Left renal pelvis (tissue), 4 donors: ENCODE measurements at places on chromosomes 11 and 22.
A peak's percentile ranks its signal among the peaks of the same experiment; 100 is the strongest.

DNA sequence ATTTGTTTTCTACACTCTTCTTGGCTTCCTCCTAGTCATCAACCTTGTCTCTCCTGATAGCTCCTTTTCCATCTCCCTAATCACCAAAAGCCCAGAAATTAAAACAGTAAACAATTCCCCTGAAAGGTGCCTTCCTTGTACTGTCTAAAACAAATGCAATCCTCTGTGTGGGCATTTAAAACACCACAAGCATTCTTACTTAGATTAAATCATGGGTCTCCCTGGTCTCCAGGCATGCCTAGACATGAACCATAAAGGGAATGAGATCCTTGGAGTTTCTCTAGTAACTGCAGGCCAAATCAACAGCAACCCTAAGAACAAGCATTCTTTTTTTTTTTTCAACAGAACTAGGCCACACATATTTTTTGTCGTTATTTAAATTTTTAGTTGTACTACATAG is 1.9 kb downstream of the BTG4 start:
- DNase-seq = no peak

DNA sequence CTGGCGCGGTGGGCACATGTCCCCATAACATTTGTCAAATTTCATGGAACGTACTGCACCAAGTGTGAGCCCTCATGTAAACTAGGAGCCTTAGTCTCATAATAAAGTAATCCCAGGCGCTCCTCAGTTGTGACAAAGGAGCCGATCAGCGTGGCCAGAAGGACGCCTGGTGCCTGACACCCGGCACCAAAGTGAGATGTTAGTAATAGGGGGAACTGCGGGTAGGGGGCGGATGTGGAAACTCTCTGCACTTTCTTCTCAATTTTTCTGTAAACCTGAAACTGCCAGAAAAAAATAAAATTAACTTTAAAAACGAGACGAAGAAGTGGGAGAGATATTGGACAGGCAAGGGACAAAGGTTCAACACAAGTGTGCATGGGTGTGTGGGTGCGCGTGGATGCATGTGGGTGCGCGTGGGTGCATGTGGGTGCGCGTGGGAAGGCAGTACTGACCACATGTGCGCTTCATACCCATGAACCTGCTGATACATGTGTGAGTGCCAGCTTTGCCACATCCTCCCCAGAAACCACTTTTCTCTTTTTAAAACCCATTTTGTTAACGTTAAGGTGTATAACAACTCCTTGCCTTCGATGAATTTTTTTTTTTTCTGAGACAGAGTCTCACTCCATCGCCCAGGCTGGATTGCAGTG is 55.4 kb upstream of the LINC01488 start:
- no peak for DNase-seq

DNA sequence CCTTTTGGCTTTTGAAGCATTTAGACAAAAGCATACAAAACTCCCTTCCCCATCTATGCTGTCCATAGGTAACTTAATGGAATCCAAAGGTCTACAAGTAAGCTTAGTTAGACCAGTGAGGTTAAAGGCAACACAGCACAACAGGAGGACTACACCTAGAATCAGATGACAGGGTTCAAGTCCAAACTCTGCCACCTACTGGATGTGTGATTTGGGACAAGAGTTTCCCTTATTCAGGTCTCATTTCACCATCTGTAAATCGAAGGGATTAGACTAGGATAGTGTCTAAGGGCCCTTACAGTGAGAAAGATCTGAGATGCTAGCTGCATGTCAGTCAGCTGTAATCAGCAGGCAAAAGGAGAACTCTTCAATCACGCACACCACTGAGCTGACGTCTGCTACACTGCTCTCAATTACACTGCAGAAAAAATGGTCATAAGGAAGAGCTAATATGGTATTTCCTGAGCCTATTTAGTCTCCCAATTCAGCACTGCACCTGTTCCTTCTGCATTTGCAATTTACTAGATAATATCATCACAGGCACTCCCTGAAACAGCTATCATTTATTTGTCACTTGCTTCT is 82.2 kb downstream of the SERGEF start:
- no peak for DNase-seq

GRCh38 chr11:33324302-33324985 is 67.3 kb downstream of the HIPK3 start:
- no peak for DNase-seq

GRCh38 chr11:121884626-121885025 is 231.4 kb downstream of the BLID start:
- no peak for DNase-seq

DNA sequence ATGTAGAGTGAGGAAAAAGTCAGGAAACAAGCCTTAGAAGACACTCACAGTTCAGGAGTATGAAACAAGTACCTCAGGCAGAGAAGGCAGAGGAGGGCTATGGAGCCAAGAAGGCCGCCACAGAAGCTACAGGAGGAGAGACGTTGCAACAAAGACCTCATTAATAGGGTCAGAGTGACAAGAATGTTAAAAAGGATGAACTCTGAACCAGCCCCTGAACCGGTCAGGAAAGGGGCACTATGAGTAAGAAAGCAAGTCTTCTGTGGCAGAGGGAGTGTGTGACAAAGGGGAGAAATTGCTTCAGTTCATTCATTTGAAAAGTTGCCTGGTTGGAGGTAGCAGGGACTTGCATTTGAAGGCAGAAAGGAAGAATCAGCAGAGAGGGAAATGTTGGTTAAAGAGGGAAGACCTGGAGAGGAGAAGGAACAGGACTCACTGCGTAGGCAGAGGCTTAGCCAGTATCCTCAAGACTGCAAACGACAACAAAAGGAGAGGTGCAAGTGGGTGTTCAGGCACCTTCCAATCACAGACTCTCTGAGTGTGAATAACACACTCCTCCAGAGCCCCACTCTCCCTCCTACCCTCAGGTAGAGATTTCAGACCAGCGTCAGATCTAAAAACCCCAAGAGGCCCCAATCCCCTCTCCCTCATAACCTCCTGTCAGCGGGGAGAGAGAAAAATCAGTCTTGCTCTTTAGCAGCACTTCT is 15.4 kb downstream of the TAGLN start:
- no peak for DNase-seq

DNA sequence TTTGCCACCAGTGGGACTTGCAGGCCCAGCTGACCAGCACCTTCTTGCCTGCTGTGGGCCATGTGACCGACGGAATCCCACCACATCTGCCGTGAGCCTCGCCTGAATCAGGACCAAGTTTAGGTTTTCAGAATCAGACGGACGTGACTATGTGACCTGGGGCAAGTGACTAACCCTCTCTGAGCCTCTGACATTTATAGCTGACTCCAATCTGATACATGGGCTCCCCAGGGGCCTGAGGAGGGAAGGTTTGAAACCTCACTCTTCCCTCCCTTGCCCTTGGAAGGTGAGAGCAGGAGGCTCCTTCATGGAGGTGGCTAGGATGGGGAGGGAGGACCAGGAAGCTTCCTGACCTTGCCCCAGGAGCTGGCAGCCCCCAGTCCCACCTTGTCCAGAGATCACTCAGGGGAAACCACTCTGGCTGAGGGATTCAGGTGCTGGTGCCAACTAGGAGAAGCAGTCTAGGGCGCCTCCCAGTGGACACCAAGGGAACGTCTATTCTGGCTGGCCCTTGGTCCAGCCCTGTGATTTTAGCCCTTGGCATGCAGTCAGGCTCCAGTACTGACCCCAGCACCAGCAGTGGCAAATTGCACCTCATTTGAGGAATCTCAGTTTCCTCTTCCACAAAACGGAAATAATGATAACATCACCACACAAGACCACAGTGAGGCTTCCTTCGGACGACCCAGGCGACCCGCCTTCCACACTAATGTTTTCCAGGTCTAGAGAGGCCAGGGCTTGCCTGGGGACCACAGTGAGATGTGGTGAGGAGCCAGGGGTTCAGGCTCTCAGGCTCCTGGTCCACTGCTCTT is 47.2 kb upstream of the SYT7 start:
- DNase-seq = no peak

DNA sequence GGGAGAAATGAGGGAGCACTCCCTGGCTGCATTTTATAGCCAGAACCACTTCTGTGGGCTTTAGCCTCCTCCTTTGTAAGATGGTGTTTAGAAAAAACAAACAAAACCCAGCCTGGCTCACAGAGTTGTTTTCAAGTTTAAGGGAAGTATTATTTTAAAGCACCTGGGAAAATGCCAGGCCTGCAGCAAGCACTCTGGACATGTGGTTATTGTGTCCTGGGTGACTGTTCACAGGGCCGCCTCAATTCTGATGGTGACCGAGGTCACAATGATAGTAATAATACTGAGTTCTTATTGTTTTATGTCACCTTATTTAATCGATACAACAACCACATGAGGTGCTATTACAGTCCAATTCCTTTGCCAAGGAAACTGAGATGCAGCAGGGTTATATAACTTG is 20.7 kb upstream of the SLC22A12 start:
- DNase-seq = no peak

- no peak for DNase-seq
These were observed 199.2 kb downstream of the MN1 start for GRCh38 chr22:27602390-27602789.

- DNase-seq = no peak
These were observed 870.2 kb downstream of the BRD1 start for GRCh38 chr22:48957311-48957986.

DNA sequence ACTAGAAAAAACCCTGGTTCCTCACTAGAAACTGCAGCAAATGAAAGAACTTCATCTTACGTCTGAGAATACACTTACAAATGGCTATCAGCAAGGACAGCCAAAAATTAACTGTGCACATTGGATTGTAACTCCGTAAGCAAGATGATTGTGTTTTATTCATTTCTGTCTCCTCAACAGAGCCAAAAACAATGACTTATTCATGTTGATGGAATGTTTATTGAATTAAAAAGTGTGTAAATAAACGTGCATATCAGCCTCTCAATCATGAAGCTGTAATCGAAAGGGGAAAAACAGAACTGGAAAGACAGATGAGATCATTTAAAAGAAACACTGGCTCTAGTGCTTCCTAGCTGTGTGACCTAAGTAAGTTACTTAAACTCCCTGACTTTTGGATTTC is 307.5 kb upstream of the ZC3H12C start:
- DNase-seq = no peak

DNA sequence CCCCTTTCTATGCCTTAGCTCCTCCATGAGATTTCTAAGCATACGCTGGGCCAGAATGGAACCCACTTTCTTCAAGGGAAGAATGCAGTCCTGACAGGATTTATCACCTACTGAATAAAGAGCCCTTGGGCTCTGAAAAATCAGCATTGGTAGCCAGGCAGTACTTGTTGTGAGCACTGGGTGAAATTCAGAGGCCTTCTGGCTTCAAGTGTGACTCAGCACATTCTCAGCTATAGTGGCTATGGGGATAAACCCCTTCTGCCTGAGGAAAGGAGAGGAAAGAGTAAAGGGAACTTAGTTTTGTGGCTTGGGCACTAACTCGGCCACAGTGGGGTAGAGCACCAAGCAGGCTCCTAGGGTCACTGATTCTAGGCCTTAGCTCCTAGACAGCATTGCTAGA is 574.8 kb downstream of the JRKL start:
- DNase-seq = no peak

DNA sequence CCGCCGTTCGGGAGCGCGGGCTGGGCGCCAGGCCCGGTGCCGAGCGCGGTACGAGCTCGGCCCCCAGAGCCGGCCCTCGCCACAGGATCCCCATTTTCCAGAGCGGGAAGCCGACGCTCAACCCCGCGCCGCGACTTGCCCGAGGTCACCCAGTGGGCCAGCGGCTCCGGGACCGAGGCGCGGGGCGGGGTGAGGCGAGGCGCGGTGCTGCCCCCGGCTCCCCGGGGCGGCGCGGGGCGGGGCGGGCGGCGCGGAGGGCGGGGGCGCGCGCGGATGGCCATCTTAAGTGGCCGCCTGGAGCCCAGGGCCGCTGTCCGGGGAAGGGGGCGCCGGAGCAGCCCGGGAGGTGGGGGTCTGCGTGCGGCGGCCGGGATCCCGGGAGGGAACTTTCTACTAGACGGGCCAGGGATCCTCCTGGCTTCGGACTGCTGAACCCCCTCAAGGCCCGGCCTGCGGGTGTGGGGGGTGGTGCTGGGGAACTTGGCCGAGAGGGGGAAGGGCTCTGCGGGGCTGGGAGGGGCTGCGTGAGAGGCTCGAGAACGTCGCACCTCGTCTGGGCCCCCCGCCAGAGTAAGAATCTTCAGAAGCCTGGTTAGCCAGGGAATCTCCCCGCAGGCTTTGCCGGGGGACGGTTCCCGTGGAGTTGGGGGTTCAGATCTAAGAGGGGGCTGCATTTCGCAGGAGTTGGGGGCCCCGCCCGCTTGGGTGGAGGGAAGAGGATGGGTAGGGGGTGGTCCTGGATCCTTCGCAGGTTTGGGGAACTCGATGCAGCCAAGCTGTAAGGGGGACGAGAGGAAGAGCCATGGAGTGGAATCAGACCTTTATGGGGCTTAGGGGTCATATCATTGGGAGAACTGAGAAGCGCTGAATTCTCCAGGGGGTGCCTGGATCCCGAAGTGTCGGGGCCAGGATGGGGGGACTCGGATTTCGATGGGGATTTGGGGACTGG is 678 bp upstream of the INPPL1 start:
- DNase-seq = no peak

- no peak for DNase-seq
These were observed 563.5 kb downstream of the BUD13 start for GRCh38 chr11:116209255-116209654.

GRCh38 chr11:118820412-118821357 is 29.7 kb upstream of the DDX6 start:
- no peak for DNase-seq

- DNase-seq = peak; percentile 60
These were observed 103.4 kb upstream of the NECTIN1 start for GRCh38 chr11:119832202-119832935.

DNA sequence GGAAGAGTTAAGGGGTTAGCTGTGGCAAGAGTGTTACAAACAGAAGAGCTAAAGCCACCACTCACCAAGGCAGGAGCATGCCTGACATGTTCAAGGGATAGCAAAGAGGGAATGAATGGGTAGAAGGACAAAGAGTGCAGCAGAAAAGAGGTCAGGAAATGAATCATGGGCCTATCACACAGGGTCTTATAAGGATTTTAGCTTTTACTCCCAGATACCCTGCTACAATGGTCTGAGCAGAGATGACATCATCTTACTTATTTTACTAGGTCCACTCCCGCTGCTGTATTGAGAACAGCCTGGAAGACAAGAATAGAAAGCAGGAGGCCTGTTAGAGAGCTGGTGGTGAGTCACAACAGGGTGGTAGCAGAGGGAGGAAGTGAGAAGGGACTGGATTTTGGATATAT is 9.8 kb downstream of the TRAF6 start:
- no peak for DNase-seq

DNA sequence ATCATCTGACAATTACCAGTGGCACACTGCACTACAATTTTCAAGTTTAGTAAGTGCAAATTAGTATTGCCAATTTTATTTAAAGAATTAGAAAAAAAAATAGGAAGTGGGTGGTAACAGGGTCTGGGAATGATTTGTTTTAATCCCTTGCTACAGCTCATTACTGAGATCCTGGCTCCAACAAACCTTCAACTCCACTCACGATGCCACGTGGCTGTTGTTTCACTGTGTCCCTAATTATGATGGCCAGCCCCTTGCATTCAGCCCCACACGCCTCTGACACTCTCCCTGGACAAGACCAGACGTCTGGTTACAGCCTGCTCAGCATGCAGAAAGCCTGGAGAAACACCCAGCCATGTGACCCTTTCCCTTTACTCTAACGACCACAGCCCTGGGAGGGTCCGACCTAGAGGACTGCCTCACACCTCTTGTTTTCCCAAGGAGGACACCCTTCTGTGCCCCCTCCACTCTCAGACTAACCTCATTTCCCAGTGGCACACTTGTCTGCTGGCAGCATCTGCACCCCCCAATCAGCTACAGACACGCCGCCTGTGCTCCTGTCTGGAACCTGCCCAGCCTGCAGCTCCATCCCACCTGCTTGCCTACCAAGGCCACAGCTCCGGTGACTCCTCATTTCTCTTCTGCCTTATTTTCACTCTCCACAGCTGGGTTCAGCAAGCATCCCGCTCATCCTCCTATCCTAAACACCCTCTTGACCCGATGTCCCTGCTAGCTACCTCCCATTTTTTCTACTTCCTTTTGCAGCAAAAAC is 18.5 kb upstream of the SLC25A1 start:
- DNase-seq = no peak
